Large intestine (tissue), 12 donors: ENCODE measurements at places on chromosomes 5 and 9. TPM values are rescaled to one million over a fixed set of nuclear protein-coding genes. Genes with fewer than 3 reads are reported as not detected.

DNA sequence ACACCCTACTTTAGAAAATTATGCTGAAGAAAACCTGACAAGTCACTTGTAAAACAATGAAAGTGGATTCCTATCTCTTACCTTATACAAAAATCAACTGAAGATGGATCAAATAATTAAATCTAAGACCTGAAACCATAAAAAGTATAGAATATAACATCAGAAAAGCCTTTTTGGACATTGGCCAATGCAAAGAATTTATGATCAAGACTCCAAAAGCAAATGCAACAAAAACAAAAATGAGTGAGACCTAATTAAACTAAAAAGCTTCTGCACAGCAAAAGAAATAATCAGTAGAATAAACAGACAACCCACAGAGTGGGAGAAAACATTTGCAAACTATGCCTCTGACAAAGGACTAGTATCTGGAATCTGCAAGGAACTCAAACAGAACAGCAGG lies 303.0 kb upstream of the CDH9 start:
- H3K4me3 ChIP-seq = no peak overlapping the region
- DNase-seq = no peak
- no peaks in the 10 kb centered on the region for H3K36me3 ChIP-seq
- H3K4me1 ChIP-seq = no peaks in the 10 kb centered on the region
- no peaks in the 10 kb centered on the region for H3K27me3 ChIP-seq

- peaks cover 7% of the 10 kb centered on the region for H3K36me3 ChIP-seq
- no peaks in the 10 kb centered on the region for H3K4me1 ChIP-seq
- H3K4me3 ChIP-seq = no peak overlapping the region
- H3K27ac ChIP-seq = no peak overlapping the region
- no peaks in the 10 kb centered on the region for H3K27me3 ChIP-seq
- DNase-seq = no peak
Observed at GRCh38 chr9:100125910-100126309, 26.9 kb downstream of the INVS start.

DNA sequence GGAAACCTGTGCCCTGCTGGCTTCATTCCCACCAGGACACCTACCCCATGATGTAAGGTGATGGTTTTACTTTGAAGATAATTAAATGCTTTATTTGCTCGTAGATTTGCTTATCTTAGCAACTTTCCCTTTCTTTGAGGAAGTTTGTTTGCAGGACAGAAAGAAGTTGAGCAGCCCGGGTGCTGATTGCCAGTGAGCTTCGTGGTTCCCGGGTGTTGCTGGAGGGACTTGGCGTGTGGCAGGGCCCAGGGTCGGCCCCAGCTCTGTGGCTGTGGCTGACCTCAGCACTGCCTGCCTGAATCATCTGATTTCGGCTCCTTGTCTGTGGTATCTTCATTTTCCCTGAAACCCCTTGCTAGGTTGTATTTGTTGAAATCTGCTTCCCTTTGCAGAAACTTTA lies 8.7 kb downstream of the POMT1 start:
- H3K27ac ChIP-seq = no peak overlapping the region
- H3K4me1 ChIP-seq = no peaks in the 10 kb centered on the region
- H3K4me3 ChIP-seq = no peak overlapping the region

DNA sequence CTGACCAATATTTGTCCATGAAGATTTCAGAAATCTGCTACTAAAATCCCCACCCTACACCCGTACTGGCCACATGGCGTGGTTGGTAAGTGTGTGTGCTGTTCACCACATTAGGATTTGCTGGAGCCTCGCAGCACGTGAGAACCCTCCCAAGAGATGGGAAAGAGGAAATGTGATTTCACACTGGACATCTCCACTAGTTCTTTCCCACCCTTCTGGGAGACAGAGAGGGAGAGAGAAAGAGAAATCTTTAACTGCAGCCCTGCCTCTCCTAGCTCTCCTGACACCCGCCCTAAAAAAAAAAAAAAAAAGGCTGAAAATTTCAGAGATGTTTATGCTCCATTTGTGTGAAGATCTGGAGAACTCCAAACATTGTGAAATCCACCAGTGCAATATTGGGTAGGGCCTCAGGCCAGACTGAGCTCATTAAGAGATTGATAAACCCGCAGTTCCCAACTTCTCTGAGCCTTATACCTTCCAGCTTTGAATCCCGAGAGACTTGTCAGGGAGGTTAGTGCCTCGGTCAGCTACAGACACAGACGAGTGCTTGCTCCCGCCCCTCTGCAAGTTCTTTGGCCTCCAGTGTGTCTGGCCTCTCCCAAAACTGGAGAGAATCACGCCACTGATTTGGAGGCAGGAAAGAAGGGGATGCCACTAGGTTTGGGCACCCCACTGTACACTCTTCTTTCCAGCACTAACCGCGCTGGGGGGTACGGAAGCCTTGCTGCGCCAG lies 1.9 kb downstream of the SPRY4 start:
- H3K36me3 ChIP-seq = peaks cover 8% of the 10 kb centered on the region
- H3K4me3 ChIP-seq = peak overlapping the region; percentile 93
- no peak for DNase-seq
- no peaks in the 10 kb centered on the region for H3K27me3 ChIP-seq

DNA sequence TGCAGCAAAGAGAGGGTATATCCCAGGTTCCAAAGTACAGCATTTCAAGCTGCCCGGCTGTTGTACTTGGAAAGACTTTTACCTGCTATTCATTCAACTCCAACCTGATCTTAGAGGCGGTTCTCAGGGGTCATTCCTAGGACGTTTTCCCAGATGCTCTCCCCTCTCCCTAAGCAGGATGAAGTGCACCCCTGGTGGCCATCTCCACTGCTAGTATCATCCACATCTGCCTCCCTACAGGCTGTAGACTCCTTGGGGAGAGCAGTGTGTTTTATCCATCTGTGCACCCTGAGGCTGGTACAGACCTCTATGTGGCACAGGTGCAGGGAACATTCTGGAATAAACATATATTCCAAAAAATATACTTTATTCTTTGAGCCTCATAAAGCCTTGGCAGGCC lies 56.8 kb downstream of the PTPN3 start:
- H3K4me1 ChIP-seq = peaks cover 8% of the 10 kb centered on the region
- H3K36me3 ChIP-seq = peaks cover 50% of the 10 kb centered on the region
- H3K4me3 ChIP-seq = no peak overlapping the region
- H3K27me3 ChIP-seq = no peaks in the 10 kb centered on the region
- DNase-seq = no peak

DNA sequence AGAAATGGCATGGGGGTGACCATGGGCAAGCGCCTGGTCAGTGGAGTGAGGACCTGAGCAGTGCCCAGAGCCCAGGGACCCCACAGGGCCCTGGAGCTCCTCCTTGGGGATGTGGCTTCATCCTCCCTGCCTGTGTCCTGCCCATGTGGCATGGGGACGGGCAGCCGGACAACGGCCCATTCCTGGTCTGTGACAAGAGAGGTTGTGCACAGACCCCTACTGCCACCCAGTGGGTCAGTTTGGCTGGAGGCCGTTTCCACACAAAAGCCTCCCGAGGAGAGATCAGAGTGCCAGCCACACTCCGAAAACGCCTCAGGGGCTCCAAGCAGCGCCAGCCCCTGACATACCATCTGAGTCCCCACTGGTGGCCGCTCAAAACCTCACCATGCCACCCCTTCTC lies 19.8 kb downstream of the SLC6A18 start:
- peaks cover 37% of the 10 kb centered on the region for H3K27me3 ChIP-seq
- no peak overlapping the region for H3K4me3 ChIP-seq
- no peaks in the 10 kb centered on the region for H3K36me3 ChIP-seq

DNA sequence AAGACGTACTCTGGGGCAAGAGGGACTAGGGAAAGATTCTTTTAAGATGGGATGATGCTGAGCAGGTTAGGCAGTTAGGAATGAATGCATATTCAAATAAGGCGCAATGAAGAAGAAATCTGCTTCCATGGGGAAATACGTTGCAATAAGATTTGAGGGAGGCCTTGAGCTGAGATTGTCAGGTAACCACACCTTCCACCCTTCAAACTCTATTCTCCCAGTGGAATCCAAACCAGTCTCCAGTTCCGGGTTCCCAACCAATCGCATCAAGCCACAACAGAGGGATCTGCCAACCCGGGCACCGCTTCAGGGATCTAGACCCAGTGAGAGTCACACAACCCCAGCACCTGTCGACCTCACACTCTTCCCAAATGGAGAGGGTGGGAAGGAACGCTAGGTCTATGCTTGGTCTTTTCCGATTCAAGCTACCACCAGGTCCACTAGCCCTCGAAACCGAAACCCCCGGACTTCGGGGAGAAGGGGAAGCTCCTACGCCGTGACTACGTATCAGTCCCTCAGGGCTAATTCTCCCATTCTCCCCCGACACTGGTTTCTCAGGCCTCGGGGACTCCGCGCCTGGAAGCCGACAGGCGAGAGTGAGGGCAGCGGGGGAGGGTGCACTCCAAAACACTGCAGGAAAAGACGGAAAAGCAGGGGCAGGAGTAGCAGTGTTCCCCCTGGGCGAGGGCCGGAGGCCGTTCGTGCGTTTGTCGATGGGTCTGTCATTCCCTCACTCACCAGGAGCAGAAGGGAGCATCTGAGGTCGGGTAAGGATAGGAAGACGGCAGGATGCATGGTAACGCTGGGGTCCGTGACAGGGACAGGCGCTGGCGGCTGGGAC lies 534 bp downstream of the ERP44 start:
- H3K27me3 ChIP-seq = no peaks in the 10 kb centered on the region
- H3K4me1 ChIP-seq = peaks cover 13% of the 10 kb centered on the region
- peak overlapping the region; percentile 96 for H3K4me3 ChIP-seq
- peak; percentile 86 for DNase-seq

DNA sequence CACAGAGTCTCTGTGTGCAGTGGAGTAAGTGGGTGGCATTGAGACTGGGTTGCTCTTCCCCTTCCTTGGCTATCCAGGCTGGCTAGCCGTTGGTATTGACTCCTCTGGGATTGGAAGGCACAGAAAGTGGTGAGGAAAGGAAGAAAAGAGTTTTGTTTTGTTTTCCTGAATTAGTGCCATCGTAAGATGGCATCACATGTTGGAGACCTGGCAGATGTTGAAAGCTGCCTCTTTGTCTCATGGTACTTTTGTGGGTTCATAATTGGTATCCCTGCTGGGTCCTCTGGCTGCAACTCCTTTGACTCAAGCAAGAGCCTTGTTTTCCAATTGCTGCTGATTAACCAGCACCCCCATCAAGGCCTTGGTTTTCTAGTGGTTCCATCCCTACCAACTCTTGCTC lies 293.8 kb downstream of the PDE4D start:
- H3K36me3 ChIP-seq = no peaks in the 10 kb centered on the region
- no peak overlapping the region for H3K27ac ChIP-seq
- H3K27me3 ChIP-seq = no peaks in the 10 kb centered on the region
- H3K4me3 ChIP-seq = no peak overlapping the region

GRCh38 chr9:29882767-29883166 lies 2309.5 kb upstream of the C9orf72 start:
- no peak overlapping the region for H3K27ac ChIP-seq
- no peak for DNase-seq
- no peaks in the 10 kb centered on the region for H3K36me3 ChIP-seq
- no peak overlapping the region for H3K4me3 ChIP-seq
- H3K4me1 ChIP-seq = no peaks in the 10 kb centered on the region

DNA sequence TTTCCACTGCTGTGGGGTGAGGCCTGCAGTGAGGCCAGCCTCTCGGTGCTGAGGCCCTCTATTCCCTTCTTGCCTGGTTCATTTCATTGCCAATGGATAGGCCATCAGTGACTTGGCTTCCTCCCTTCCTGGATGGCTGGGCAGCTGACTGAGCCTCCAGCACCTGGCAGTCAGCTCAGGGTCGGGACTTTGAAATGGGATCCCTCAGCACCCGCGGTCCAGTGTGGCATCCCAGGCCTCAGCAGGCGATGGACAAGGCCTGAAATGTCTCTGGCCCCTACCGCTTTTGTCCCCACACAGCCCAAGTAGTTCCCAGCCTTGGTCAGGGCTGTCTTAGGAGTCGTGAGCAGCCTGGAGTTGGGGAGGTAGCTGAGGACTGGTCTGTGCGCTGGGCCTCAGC lies 17.2 kb downstream of the NDST1 start:
- no peaks in the 10 kb centered on the region for H3K27me3 ChIP-seq
- no peak for DNase-seq
- no peak overlapping the region for H3K4me3 ChIP-seq

Gene ECM2
- polyA plus RNA-seq = 9.8 TPM
